NCI-H524 treated with DMSO at 0.1 percent for 48 hours (cell line): ENCODE measurements at places on chromosomes 3 and 15.

GRCh38 chr15:85688711-85689110 lies 106.0 kb downstream of the KLHL25 start:
- no peak for DNase-seq

- peak; percentile 59 for DNase-seq
These were observed 77.2 kb downstream of the TBC1D2B start for GRCh38 chr15:78000091-78000926.

- no peak for DNase-seq
These were observed 50.2 kb downstream of the HERC2 start for GRCh38 chr15:28271697-28272260.

DNA sequence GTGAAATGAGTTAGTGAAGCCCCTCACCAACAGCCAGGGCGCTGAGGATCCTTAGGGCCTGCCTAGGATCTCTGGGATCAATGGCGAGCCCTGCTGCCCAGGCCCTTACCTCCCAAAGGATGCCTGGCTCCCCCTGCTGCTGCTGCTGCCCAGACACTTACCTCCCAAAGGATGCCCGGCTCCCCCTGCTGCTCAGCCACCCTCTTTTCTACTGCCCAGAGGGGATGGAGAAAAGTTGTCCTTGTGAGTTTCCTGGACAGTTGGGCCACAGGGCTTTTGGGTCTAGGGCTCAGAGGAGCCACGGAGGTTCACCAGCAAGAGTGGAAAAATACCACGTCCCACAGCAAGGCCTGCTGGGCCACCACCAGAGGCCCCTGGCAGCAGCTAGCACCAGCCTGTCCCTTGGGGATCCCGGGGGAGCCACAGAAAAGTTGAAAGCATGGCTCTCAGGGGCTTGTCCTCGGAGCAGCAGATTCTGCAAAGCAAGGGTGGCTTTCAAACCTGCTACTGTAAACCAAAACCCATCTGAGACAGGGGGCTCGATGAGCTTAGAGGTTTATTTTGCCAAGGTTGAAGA lies 59.4 kb downstream of the SLC6A6 start:
- no peak for DNase-seq

DNA sequence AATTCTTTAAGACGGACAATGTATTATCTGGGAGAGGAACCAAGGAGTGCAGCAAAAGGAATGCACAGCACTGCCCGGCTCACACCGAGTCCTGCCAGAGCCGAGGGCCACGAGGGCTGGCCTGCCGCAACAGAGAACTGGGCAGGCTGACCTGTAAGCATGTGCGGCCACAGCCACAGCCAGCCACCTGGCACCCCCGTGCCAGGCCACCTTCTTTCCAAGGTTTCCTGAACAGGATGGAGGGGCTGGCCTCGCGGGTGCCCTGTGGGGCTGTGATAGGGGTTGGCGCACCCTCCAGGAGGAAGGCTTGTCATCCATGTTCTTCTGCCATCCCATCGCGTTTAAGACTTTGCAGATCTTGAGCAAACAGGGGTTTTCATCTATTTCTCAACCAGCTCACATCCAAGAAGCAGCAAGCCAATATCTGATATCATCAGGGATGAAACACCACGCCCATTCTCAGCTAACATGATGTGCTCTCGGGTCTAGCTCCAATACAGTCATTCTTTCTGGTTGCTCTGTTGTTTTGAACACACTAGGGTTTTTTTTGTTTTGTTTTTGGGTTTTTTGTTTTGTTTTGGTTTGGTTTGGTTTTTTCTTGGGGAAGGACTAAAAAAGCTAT lies 10.2 kb downstream of the CA12 start:
- no peak for DNase-seq

- peak; percentile 53 for DNase-seq
These were observed 21.2 kb downstream of the GCSAM start for GRCh38 chr3:112111785-112112402.

GRCh38 chr15:79816571-79816970 lies 80.2 kb downstream of the MTHFS start:
- no peak for DNase-seq

- DNase-seq = no peak
These were observed 9.3 kb downstream of the VIPR1 start for GRCh38 chr3:42511736-42512135.

DNA sequence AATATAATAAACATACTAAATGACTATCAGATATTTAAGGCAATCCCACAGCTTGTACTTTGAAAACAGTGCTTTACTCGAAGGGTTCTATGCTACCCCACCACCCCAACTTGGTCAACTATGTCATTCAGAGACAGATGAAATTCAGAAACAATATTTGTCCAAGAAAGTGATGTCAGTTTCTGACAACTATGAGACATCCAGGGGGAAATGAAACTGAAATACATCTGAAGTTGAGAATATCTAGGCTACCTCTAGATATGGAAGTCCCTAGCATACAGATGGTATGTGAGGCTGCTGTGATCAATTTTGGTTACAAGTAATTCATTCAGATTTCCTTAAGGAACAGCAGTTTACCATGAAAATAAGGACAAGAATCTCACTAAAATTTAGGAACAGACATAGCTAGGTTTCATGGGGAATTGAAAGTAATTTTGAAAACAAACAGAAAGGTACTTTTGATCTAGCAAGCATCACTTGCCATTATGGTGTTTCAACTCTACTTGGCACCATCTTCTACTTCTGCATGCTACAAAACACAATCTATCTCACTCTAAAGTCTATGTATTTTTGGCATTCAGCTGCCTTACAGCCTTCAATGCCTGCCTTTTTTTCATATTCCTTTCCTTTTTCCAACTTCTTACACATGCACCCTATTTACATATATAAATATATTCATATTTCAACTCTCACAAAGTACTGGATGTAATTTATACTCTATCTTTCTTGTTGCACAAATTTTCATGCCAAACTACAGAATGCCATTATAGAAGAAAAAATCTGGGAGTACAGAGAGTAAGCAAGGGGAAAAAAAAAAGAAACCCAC lies 21.7 kb downstream of the ATG3 start:
- no peak for DNase-seq

DNA sequence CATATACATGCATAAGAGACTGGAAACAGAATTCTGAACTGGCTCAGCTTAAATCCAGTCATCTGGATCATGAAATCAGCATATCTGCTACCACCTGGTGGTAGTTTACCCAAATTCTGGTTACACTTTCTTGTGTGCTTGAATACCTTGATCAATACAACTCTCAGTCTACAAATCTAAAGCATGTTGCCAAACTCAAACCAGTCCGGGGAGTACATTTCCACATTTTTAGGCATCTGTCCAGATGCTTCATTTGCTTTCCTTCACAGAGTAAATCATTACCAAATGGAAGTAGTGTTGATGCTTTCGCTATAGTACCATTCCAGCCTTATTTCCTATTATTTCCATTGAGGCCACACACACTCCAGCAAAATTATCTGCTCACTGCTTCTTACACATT lies 126.4 kb downstream of the P2RY1 start:
- DNase-seq = peak; percentile 13

DNA sequence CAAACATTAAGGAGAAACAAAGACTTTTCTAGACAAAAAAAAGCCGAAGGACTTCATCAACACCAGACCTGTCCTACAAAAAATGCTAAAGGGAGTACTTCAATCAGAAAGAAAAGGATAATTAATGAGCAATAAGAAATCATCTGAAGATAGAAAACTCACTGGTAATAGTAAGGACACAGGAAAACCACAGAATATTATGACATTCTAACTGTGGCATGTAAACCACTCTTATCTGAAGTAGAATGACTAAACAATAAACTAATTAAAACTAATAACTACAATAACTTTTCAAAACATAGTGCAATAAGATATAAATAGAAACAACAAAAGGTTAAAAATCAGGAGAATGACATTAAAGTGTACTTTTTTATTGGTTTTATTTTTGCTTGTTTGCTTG lies 584.5 kb upstream of the CCDC54 start:
- no peak for DNase-seq

GRCh38 chr15:60782316-60782715 lies 303.4 kb upstream of the ICE2 start:
- DNase-seq = no peak
